Activated T-helper 1 cell treated with anti-CD3 and anti-CD28 coated beads, Interleukin-2, amount 50 U/mL, for 16 hours (primary cell): ENCODE measurements at places on chromosomes 7 and 10.

GRCh38 chr7:105014693-105015389 is 836 bp downstream of the KMT2E start:
- DNase-seq = peak; percentile 23

DNA sequence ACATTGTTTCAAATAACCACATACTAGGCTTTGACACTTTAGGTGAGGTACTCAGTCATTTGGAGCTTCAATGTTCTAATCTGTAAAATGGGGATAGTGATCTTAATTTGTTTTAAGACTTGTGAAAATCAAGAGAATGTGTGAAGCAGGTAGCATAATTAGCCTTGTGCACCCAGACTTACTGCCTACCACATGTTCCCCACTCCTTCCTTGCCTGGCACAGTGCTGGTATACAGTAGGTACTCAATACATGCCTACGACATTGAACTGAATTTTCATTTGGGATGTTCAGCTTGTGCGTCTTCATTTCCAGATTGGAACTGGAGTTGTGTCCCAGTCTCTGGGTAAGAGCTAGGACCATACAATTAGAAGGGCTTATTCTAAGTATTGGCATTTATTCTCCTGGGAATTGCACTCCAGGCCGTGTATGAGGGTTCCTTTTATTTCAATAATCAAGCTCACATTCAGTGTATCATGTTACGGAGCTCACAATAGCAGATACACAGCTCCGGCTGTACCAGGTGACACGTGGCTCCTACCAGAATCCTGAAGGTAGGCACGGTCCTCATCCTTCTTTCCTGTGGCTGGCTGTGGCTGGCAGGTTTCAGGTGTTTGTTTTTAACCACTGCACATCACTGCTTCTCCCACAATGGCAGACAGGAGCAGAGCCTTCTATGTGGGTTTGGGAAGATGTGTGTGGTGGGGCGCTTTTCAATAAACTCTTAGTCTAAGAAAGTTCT is 109.4 kb upstream of the PDCD4 start:
- DNase-seq = no peak

DNA sequence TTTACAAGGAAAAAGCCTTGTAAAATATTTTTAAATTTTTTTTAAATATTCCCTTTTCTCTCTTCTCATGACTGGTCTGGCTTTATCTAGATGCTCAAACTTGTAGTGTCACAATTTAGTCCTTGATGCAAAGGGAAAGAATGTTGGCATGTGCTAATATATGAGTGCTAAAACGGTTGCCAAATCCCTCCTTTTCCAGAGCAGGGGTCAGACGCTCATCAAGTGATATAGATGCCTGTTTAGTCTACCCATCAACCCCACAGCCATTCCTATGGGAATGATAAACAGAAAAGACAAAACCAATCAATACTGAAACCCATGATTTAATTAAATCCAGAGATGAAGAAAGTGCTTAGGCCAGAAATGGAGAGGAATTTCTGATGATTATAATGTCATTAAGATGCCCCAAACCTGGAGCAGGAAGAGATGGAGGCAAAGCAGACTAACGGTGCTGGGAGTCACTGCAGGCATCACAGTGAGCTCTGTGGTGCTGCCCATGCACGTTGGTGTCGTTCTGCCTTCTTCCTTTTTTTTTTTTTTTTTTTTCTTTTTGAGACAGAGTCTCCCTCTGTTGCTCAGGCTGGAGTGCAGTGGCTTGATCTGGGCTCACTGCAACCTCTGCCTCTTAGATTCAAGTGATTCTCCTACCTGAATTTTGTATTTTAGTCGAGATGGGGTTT is 210.1 kb upstream of the STK17A start:
- DNase-seq = no peak

DNA sequence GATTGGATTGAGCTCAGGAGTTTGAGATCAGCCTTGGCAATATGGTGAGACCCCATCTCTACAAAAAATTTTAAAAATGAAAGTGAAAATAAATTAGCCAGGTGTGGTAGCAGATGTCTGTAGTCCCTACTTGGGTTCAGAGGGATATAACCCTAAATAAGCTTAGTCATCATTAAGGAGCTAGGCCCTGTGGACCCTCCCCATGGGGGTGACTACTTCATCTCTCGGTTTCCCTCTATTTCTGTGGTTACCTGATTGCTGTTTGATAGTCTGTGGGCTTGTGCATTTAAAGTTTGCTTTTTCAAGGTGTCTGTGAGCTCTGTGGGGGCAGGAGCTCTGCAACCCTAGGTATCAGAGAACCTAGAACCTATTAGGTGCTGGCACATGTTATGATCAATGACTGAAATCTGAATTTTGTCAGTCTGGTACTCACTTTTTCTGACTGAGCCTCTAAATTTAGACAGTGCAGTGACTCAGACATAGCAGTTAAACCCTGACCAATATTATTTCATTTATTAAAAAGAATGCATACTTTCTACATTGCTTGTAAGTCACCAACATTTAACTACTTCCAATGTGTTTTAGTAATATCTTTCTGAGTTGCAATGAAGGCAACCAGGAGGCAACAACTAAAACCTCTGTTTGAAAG is 8.1 kb upstream of the CUZD1 start:
- DNase-seq = no peak

DNA sequence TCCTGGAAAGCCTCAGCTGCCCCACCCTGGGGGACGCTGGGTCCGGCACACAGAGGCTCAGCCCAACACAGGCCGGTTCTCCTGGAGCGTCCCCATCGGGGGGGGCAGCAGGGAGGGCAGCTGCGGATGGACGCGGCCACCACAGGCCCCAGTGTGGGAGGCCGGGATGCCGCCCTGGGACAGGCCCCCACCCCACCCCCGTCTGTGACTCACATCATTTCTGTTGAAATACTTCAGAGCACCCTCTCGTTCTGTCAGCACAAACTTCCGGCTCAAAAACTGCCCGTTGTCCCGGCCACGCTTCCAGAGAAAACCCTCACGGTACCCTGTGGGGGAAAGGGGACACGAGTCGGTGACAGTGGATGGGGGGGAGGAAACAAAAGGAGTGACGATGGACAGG is 28.5 kb downstream of the GET4 start:
- no peak for DNase-seq

DNA sequence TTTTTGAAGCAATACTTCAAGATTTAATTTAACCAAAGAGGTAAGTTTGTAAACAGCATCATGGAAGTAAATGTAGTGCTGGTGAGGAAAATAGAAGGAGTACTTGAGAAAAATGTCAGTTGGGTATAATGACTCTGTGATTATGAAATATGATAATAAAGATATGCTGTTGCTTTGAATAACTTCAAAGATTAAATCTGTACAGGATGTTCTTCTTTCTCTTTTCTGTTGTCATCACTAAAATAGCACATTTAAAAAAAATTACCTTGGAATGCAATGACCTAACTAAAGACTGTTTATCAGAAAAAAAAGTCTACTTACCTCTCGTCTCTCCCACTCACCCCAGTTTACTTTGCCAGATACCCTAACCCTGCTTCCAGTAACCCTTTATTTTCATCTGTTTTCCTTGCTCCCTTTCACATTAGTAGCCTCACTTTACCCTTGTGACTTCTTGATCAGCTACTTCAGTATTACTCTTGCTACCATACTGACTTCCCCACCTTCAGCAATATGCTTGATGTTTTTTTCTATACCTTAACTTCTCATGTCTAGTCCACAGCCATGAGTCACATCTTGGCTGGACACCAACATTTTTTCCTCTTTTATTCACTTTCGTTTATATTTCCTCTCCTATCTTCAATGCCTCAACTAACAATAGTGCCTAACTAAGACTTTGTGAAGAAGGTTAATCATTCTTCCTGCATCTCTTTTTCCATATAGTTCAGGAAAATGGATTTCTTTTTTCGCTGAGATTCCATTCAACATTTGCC is 29.7 kb upstream of the TAS2R16 start:
- no peak for DNase-seq
